Activated naive CD8-positive, alpha-beta T cell treated with anti-CD3 and anti-CD28 coated beads, Interleukin-2, amount 10 ng/mL, durations not matched to agents 7 days and 5 days (primary cell): ENCODE measurements at places on chromosomes 7 and 10. TPM values are rescaled to one million over a fixed set of nuclear protein-coding genes. Genes with fewer than 3 reads are reported as not detected.

Gene ANKRD61
- total RNA-seq, result not detected

Gene GBX1
- total RNA-seq, result not detected

Gene MACC1
- total RNA-seq, result 0.34 TPM

Gene OGDHL
- not detected for total RNA-seq

Gene TUBAL3
- not detected for total RNA-seq

Gene OR2A7
- 2.2 TPM for total RNA-seq

Gene ARHGEF35
- 2.5 TPM for total RNA-seq

Gene RELN
- not detected for total RNA-seq
